Progenitor cell of endocrine pancreas (in vitro differentiated cells): ENCODE measurements at places on chromosomes 12 and 14.
A peak's percentile ranks its signal among the peaks of the same experiment; 100 is the strongest.

DNA sequence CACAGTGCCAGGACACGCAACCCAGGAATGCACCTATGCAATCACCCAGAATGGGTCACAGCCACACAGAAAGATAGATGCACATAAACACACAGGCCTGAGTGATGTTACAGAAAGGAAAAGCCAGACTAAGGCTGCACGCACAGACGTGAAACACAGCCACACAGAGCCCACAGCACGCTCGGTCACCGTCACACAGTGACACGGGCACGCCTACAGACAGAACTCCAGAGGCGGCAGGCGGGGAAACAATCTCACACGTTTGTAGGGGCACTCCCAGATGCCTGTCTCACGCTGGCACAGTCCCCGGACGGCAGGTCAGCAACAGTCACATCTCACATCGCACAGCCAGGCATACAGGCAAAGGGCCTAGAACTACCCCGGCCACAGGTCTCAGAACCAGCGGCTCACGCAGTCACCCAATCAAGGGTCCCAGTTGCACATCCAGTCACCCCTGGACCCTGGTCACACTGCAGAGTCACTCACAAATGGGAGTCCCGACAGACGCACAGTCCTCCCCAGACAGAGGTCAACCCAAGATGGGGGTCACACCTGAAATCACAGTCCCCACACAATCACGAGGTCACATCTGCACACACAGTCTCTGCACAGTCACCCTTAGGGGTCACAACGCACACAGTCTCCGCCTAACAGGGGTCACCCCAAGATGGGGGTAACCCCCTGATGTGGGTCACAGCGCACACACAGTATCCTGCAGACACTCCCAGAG, 790 bp downstream of the SSH1 start:
- H3K4me1 ChIP-seq, result peaks cover 39% of the 10 kb centered on the region
- H3K27me3 ChIP-seq, result peaks cover 22% of the 10 kb centered on the region
- H3K36me3 ChIP-seq, result peaks cover 10% of the 10 kb centered on the region
- no peak for DNase-seq

- no peaks in the 10 kb centered on the region for H3K36me3 ChIP-seq
- no peak overlapping the region for H3K27ac ChIP-seq
- no peak overlapping the region for H3K4me3 ChIP-seq
- H3K27me3 ChIP-seq, result no peaks in the 10 kb centered on the region
Measured at GRCh38 chr12:107597695-107598410, 87.7 kb upstream of the PWP1 start.

- no peak overlapping the region for H3K4me3 ChIP-seq
- H3K27ac ChIP-seq, result no peak overlapping the region
- H3K4me1 ChIP-seq, result no peaks in the 10 kb centered on the region
- no peaks in the 10 kb centered on the region for H3K27me3 ChIP-seq
Measured at GRCh38 chr12:96711364-96711763, 195.7 kb upstream of the NEDD1 start.

GRCh38 chr12:48852734-48853688, 1.0 kb upstream of the DDX23 start:
- peaks cover 20% of the 10 kb centered on the region for H3K4me1 ChIP-seq
- no peaks in the 10 kb centered on the region for H3K27me3 ChIP-seq
- peak; percentile 79 for DNase-seq
- peak overlapping the region; percentile 96 for H3K27ac ChIP-seq
- H3K36me3 ChIP-seq, result no peaks in the 10 kb centered on the region

DNA sequence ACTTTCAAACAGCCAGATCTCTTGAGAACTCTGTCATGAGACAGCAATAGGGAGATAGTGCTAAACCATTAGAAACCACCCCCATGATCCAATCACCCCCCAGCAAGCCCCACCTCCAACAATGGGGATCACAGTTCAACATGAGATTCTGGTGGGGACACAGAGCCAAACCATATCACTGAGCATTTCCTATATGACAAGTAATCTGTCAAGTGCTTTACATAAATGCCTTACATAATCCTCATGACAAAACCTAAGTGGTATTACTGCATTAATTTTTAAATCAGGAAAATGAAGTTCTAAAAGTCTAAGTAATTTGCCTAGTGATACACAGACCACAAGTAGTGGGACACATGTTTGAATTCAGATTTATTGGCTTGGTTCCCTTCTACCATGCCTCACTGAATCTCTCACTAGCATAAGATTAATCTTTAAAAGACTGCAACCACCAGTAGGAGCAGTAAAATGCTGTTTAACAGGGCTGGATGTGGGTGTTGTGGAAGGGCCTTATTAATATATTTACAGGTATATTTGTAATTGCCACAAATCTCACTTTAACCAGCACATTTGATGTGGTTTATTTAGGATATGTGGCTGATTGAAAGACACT, 323.1 kb upstream of the FBXO33 start:
- no peaks in the 10 kb centered on the region for H3K27me3 ChIP-seq
- no peak for DNase-seq
- H3K4me3 ChIP-seq, result no peak overlapping the region

DNA sequence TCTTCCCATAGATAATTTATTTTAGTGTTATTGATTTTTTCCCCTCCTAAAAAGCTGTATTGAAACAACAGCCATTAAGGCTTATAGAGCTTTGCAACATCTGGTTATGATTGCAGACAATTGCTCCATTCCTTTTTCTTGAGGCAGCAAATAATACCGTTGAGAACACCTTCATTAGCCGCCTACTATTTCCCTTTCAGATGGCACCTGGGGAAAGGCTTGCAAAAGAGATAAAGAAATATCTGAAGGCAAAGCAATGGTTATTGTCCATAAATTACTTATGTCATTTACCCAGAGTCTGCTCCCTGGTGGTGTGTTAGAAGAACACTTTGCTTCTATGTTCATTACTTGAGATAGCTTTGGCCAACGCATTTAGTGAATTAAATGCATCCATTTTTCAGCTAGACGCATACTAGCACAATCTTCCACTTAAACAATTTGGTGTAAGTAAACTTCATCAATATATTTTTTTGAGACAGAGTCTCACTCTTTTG, 377.8 kb downstream of the KCNH5 start:
- no peak overlapping the region for H3K27ac ChIP-seq
- peaks cover 14% of the 10 kb centered on the region for H3K27me3 ChIP-seq
- H3K36me3 ChIP-seq, result no peaks in the 10 kb centered on the region
- DNase-seq, result no peak
- no peak overlapping the region for H3K4me3 ChIP-seq

- no peaks in the 10 kb centered on the region for H3K36me3 ChIP-seq
- peaks cover 9% of the 10 kb centered on the region for H3K4me1 ChIP-seq
- H3K27me3 ChIP-seq, result peaks cover 24% of the 10 kb centered on the region
- H3K4me3 ChIP-seq, result no peak overlapping the region
- no peak for DNase-seq
Measured at GRCh38 chr12:5484426-5484825, 52.5 kb downstream of the NTF3 start.

DNA sequence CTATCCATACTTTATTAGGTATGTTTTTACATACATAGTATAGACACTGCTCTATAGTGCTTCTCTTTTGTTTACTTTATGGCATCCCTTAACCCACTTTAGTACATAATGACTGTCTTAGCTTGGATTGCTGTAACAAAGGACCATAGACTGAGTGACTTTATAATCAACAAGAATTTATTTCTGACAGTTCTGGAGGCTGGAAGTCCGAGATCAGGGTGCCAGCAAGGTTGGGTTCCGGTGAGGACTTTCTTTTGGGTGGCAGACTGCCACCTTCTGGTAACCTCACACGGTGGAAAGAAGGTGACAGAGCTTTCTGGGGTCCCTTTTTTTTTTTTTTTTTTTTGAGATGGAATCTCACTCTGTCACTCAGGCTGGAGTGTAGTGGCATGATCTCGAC, 48.6 kb upstream of the PPM1H start:
- H3K27me3 ChIP-seq, result no peaks in the 10 kb centered on the region
- no peaks in the 10 kb centered on the region for H3K4me1 ChIP-seq
- H3K36me3 ChIP-seq, result no peaks in the 10 kb centered on the region
- DNase-seq, result no peak
- no peak overlapping the region for H3K27ac ChIP-seq

DNA sequence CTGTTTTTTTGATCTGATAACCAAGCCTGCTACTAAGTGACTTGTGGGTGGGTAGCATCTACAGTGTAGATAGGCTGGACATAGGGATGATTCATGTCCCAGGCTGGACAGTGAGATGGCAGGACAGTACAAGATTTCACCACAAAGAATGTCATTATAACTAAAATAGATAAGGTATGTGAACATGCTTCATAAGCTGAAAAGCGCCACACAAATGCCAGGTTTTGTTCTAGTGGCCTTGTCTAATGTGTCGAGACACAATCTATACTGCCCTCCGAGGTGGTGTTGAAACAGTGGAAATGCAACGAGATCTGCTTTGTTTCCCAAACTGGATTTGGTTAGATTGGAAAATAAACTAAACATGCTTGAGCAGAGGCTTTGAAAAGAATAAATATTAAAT, 4.4 kb downstream of the LGALS3 start:
- peaks cover 1% of the 10 kb centered on the region for H3K36me3 ChIP-seq
- DNase-seq, result no peak
- peaks cover 21% of the 10 kb centered on the region for H3K27me3 ChIP-seq
- H3K4me1 ChIP-seq, result peaks cover 8% of the 10 kb centered on the region

DNA sequence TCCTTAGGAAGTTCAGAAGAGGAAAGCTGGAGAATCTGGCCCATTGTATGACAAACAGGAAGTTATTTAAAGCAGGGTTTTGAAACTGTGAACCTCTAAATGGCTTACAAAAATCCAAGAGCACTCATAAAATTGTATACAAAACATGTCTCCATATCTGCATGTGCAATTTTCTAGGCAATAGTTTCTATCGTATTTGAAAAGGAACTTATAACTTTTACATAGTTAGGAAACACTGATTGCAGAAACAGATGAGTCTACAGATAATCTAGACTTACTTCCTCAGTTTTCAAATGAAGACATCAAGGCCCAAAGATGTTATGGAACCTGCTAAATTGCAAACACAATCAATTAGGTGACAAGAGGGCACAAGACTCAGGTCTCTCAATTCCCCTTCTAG, 53.3 kb upstream of the ETV6 start:
- H3K4me3 ChIP-seq, result no peak overlapping the region
- H3K36me3 ChIP-seq, result no peaks in the 10 kb centered on the region
- no peak overlapping the region for H3K27ac ChIP-seq

GRCh38 chr12:116402163-116402939, 124.9 kb upstream of the MED13L start:
- H3K36me3 ChIP-seq, result no peaks in the 10 kb centered on the region
- H3K4me1 ChIP-seq, result no peaks in the 10 kb centered on the region
- H3K27ac ChIP-seq, result no peak overlapping the region
- peaks cover 3% of the 10 kb centered on the region for H3K27me3 ChIP-seq
- H3K4me3 ChIP-seq, result no peak overlapping the region
- DNase-seq, result no peak

- H3K4me3 ChIP-seq, result no peak overlapping the region
- DNase-seq, result no peak
- peaks cover 4% of the 10 kb centered on the region for H3K27me3 ChIP-seq
Measured at GRCh38 chr14:101734246-101734847, 27.2 kb upstream of the PPP2R5C start.

- DNase-seq, result no peak
- no peaks in the 10 kb centered on the region for H3K27me3 ChIP-seq
- no peak overlapping the region for H3K4me3 ChIP-seq
- H3K27ac ChIP-seq, result no peak overlapping the region
- peaks cover 1% of the 10 kb centered on the region for H3K36me3 ChIP-seq
Measured at GRCh38 chr12:99418379-99418778, 229.2 kb upstream of the GARIN6 start.

DNA sequence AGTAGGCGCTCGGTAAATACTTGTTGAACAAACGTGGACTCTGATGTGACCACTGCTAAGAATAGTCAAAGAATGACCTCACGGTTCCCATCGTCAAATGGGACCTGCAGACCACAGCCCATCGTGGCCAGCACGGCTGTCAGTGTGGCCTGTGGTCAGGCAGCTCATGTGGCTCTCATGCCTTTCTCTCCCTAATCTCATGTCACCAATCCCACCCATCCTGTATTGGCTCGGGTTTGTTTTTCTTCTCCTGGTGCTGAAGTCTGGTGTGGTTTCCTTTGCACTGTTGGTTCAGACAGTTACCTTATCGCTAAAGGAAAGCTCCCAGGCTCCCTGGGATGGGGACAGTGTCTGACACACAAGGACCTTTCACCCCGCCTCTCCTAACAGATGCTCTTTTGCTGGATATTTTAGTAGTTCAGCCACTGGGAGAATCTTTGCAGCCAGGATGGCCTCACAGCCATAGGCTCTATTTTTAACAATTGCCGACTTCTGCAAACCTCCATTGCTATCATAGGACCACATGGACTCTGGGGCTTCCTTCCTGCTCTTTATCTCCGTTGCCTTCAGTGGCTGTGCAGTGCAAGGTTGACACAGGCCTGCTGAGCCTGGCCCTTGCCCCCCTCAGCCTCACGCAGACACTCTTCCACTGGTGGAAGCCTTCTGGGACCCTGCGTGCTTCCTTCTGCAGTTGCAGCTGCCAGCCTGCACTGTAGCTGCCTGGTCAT, 293.1 kb upstream of the FKBP4 start:
- H3K36me3 ChIP-seq, result no peaks in the 10 kb centered on the region
- H3K27me3 ChIP-seq, result peaks cover 58% of the 10 kb centered on the region
- H3K4me3 ChIP-seq, result no peak overlapping the region
- no peak overlapping the region for H3K27ac ChIP-seq

GRCh38 chr12:75774261-75775052, 257.1 kb downstream of the PHLDA1 start:
- no peak overlapping the region for H3K4me3 ChIP-seq
- H3K27ac ChIP-seq, result peak overlapping the region; percentile 60
- no peaks in the 10 kb centered on the region for H3K36me3 ChIP-seq
- no peak for DNase-seq
- H3K27me3 ChIP-seq, result no peaks in the 10 kb centered on the region
- peaks cover 16% of the 10 kb centered on the region for H3K4me1 ChIP-seq

GRCh38 chr12:116919247-116919661, 8.5 kb downstream of the FBXW8 start:
- DNase-seq, result no peak
- peak overlapping the region; percentile 43 for H3K27ac ChIP-seq
- H3K27me3 ChIP-seq, result no peaks in the 10 kb centered on the region
- H3K4me1 ChIP-seq, result peaks cover 51% of the 10 kb centered on the region
- no peak overlapping the region for H3K4me3 ChIP-seq

GRCh38 chr12:66365718-66366490, 63.6 kb downstream of the HELB start:
- peaks cover 4% of the 10 kb centered on the region for H3K36me3 ChIP-seq
- no peaks in the 10 kb centered on the region for H3K27me3 ChIP-seq

DNA sequence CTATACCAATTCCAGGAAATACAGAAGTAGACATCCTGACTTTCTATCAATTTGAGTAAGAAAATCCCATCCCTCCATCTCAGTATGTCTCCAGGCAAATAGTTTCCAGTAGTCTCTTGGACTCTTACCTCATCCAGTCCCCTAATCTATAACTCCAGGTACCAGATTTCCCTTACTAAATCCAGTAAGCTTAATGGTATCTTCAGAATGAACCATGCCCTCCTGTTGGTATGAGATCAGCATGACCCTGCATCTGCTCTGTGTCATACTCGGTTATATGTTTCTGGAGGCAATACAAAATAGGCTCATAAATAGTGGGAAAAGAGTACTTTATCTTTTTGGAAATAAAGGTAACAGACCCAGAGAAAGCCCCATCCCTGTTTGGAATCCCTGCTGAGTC, 18.4 kb downstream of the PIGH start:
- H3K4me1 ChIP-seq, result peaks cover 9% of the 10 kb centered on the region
- H3K27me3 ChIP-seq, result no peaks in the 10 kb centered on the region
- H3K36me3 ChIP-seq, result peaks cover 16% of the 10 kb centered on the region
- no peak overlapping the region for H3K4me3 ChIP-seq
- no peak for DNase-seq

- no peak for DNase-seq
- H3K36me3 ChIP-seq, result no peaks in the 10 kb centered on the region
- H3K4me1 ChIP-seq, result peaks cover 11% of the 10 kb centered on the region
- no peak overlapping the region for H3K27ac ChIP-seq
- no peak overlapping the region for H3K4me3 ChIP-seq
Measured at GRCh38 chr14:65371784-65372183, 40.7 kb upstream of the FUT8 start.
